Suppressor macrophage treated with lipopolysaccharide for 4 hours (primary cell): ENCODE measurements at places on chromosomes 2 and 18.

- DNase-seq: no peak
Measured at GRCh38 chr2:173808718-173809117, 156.5 kb downstream of the SP3 start.

GRCh38 chr18:12038082-12038638 lies 55.5 kb upstream of the ANKRD62 start:
- peak; percentile 13 for DNase-seq

- DNase-seq: no peak
Measured at GRCh38 chr2:23616630-23617029, 231.7 kb downstream of the KLHL29 start.

DNA sequence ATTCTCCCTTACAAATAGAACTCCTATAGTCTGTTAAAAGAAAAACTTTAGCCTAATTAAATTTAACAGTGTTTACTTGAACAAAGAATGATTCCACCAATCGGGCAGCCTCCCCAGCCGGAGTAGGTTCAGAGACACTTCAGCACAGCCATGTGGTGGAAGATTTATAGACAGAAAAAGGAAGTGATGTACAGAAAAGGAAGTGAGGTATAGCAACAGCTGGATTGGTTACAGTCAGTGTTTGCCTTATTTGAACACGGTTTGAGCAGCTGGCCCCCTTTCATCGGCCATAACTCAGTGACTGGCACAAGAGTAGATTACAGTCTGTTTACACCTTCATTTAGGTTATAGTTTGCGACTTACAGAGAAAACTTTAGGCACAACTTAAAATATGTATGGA lies 2.1 kb upstream of the SKA1 start:
- no peak for DNase-seq

GRCh38 chr18:46736135-46736534 lies 20.7 kb downstream of the ST8SIA5 start:
- no peak for DNase-seq

GRCh38 chr2:98731041-98731893 lies at the start of gene MGAT4A:
TSS of gene MGAT4A (minus strand) at chr2:98731132. CDS start at chr2:98726332, 4,800 bp downstream.
- DNase-seq: peak; percentile 88

DNA sequence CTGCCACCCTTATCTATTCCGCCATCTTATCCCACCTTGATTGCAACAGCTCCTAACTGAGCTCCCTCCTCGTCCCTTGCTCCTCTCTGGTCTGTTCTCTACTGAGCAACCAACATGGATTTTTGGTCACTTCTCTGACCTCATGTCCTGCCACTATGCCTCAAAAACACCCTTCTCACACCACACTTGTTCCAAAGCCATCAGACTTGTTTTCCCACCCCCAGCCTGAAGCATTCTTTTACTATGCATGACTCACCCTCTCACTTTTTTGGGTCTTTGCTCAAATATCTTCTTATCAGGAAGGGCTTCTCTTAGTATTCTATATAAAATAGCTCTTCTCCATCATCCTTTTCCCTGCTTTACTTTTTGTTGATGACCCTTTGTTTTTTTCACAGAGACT lies 2.7 kb upstream of the FAM237A start:
- DNase-seq: no peak

GRCh38 chr18:39730606-39731005 lies 2165.0 kb upstream of the CELF4 start:
- DNase-seq: no peak

GRCh38 chr2:187554011-187554703 lies at the start of gene TFPI:
TSS of gene TFPI (minus strand) at chr2:187554435. CDS start at chr2:187503768, 50,667 bp downstream.
- DNase-seq: peak; percentile 60

DNA sequence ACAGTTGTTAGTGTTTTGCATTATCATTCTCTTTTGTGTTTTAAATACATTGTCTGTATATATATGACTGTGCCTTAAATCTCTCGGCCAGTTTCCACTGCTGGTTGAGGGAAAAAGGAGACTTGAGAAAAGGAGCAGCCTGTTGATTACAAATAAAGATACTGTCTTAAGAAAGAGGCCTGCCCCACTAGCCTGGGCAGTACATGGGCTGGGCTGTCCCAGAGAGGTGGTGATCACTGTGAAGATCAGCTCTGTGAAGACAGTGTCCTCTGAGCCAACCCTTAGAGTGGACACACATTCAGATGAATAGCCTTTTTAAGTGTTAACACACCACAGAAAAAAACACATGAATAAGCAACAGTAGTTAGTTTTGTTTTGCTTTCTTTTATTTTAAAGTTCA lies 10.0 kb upstream of the OTX1 start:
- DNase-seq: no peak

DNA sequence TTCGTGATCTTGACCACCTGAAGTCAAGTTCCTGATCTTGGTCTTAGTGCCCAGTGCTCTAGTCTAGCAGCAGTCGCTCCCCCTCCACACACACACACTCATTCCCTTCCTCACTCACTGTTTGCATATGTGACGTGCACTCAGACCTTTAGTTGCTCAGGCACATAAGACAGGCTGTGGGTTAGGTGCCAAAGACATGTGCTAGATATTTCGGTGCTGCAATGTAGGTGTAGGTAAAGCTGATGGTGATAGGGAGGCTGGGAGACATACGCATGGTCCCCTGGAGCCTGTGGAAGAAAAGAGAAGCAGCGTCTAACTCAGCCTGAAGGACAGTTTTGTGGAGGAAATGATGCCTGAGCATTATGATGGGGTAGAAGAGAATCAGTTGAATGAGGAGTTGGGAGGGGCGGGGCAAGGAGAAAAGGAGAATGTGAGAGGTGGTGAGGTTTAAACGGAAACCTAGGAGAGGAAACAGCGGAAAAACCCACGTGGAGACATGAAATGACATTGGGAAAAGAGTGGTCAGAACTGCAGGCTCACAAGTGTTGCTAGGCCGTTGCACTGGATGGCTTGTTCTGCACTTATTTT lies 3.8 kb downstream of the TTC39C start:
- DNase-seq: no peak

DNA sequence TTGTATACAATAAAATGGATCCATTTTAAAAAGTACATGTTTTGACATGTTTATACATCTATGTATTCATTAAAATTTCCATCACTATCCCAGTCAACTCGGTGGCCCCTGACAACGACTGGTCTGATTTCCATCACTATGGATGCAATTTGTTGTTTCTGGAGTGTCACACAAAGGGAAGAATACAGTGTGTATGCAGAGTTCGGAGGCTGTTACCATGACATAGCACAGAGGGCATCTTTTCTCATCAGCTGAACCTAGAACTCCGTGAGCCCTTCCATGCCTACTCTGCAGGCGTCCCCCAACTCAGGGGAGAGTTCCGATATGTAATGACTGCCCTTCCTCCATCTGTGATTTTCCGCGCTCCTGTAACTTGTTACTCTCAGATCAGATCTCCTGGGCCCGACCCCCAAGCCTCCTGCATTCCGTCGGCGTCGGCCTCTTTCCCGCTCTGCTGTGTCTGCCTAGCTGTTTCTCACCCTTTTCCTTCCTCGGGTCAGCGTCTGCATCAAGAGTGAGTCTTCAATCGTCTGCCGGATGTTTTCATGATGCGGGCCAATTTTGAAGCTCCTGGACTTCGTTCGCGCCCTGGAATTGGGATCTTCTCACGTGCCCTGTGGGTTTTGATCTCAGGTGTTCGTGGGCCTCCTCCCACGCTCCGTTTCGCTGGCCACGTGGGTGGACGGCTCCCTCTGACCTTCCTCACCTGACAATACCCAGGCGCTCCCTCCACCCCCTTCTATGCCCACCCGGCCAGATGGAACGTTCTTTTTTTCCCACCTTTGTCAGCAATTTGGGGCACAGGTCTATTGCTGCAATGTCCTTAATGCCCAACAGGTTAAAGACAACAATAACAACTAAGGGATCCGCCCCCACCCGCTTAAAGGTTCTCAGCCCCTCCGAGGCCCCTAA lies 161.0 kb downstream of the TWIST2 start:
- DNase-seq: no peak

DNA sequence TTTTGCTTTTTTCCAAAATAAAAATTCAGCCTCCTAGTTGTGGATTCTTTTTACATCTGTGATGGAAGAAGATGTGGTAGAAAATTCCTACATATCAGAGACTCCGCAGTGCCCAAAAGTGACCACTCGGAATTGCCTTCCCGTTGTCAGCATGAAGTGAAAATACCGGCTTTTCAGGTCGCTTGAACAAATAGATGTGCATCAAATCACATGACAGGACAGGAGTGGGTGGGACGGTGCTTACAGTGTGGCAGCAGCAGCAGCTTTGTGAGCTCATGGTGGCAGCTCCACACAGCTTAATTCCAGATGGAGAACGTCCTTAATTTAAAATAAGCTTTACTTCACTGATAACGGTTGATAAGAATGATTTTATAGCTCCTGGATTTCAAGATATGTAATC lies 20.3 kb downstream of the SALL3 start:
- no peak for DNase-seq

- peak; percentile 53 for DNase-seq
Measured at GRCh38 chr2:108268001-108268400, 20.7 kb upstream of the SULT1C2 start.

DNA sequence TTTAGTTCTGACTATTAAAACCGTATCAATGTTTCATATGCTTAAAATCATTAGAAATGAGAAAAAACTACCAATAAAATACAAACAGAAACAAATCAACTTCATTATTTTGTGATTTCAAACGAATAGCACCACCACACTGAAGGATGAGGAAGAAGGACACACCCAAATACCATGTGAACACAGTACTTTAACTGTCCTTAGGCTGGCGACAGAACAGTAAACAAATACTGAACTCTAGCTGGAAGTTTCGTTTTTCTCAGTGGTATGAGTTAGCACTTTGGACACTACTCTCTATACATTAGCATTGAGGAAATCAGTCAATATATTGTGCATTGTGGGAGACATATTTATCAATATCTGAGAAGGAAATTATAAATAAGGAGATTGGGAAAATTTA lies 202.4 kb upstream of the AGAP1 start:
- no peak for DNase-seq

DNA sequence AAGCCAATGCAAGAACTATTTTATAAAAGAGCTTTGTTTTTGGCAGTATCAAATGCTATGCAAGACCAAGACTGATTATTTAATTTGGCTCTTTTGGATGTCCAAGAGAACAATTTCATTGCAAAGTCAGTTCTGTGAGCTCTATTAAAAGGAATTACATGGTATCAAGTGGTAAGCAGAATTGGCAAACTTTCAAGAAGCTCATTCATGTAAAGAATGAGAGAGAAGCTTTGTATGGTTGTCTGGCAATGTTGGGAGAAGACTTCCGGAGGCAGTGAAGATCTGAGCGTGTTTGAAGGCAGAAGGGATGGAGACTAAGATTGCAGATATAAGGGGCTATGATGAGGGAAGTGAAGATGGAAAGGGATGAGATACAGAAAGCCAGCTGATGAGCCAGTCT lies 49.6 kb downstream of the CPS1 start:
- no peak for DNase-seq

DNA sequence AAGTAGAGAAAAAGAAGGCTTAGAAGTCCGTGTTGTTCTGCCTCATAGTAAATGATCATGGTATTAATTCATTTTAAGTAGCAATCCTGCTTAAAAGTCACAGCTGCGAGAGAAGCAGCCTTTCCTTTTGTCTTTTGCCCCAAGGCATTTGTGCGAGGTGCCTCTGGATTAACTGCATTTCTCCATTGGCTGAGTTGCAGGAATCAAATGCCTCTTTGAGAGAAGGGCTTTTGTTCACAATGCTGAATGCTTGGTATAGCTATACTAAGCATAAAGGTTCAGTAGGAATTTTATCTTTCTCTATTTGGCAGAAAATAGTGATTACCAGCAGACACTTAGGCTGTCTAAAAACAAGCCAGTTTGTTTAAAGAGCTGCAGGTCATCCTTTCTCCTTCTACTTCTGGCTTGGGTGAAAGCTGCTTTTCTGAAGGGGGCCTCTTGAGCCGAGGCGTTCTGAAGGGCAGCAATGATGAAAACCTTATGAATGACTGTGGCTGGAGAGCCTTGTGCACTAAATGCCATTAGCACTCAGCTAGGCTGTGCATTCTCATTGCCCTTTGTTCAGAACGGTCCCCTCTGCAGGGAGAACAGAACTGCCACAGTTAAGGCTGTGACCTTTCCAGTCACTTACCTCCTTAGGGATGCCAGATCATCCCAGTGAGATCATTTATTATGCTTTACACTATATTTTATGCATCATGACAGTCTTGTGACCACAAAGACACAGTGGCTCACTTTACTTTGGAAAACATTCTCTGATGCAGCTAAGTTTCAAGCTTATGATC lies 68.8 kb upstream of the TMEM87B start:
- DNase-seq: no peak

DNA sequence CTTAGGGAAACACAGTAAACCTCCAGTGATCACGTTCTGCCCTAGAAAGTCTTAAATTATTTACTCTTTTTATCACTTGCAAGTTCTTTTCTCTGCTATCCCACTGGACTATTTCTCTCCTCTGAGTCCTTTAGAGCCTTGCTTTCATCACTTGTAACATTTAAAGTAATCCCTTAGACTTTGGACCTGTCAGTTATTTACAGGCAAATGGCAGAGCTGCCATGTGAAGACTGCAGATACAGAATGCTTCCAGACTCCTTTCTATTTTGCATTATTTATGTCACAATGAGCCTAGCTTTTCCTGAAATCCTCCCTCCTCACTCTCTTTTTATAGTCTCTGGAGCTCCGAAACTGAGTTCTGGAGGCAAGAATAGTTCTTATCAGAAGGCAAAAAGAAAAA lies 325.6 kb upstream of the TRIB2 start:
- DNase-seq: no peak

DNA sequence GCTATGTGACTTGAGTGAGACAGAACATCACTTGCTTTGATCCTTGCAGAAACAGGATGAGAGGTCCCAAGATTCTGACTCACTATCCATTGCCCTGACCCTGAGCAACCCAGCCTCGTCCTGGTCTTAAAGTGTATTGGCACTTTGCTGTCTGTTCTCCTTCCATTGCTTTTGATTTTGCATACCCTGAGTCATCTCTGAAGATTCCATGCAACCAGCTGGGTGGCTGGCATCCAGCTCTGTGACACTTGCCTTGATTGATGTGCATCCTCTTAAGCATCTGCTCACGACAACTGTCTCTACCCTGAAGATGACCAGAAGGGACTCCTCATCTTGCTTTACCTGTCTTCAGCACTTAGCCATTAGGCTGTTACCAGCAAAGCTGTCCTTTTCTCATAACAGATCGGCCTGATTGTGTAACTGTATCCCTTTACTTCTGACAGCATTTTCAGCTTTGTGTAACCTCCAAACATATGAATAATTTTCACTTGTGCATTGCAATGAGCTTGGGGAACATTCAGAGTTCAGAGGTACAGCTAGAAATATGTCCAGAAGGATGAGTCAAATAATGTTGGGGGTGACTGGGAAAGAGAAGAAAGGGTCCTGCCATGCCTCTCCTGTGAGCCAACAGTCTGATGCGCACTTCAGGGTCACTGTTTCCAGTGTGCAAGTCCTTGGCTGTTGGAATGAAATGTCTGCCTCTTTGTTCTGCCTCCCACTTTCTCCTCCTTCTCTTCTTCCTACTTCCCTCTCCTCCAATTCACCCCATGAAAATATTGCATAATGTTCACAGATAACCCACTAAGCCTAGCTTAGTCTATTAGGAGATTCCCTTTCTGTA lies 249.7 kb upstream of the OSR1 start:
- no peak for DNase-seq

DNA sequence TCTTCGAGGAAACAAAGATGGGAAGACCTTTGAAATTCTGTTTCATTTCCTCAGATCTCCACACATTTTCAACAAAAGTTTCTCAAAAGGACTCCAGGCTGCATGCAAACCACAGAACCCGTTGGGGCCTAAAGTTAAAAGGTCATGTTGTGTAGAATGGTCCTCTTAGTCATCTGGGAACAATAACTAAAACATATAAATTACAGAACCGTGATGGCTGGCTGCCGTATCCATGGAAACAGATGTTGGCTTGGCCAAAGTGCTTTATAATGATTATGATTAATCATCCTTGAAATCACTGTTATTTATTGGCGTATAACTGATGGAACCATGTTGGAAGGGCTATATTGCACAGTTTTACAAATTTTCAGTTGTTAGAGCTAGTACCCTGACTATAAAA lies 182.8 kb upstream of the CRIM1 start:
- DNase-seq: no peak
